ENCODE measurements at places on chromosomes 13 and 19.

- no peak for DNase-seq
These were observed 9.9 kb downstream of the POLD1 start for GRCh38 chr19:50394017-50394416.

GRCh38 chr13:106349080-106349931 is 186.2 kb downstream of the EFNB2 start:
- no peak for DNase-seq

DNA sequence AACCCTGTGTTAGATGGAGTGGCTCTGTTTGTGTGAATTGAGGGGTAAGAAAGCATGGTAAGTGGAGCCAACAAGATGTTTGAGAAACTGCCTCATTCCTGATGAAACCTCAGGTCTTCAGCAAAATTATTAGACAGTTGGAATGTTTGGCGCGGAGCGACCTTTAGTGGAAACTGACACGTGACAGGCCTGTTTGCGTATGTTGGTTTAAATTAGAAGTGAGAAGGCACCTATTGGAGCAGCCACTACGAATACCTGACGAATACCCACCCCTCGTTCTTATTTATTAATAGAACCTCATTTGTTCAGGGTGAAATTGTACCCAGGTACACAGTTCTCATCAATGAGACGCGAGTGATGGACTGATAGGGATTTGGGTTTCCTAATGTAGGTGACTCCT is 63.2 kb upstream of the MIR17HG start:
- no peak for DNase-seq

- DNase-seq, result no peak
These were observed 469.8 kb downstream of the DCT start for GRCh38 chr13:94009701-94010100.

GRCh38 chr13:104571161-104571892 is 1505.1 kb upstream of the SLC10A2 start:
- DNase-seq, result peak; percentile 85

- DNase-seq, result no peak
These were observed 907 bp downstream of the KDELR1 start for GRCh38 chr19:48390188-48391099.

DNA sequence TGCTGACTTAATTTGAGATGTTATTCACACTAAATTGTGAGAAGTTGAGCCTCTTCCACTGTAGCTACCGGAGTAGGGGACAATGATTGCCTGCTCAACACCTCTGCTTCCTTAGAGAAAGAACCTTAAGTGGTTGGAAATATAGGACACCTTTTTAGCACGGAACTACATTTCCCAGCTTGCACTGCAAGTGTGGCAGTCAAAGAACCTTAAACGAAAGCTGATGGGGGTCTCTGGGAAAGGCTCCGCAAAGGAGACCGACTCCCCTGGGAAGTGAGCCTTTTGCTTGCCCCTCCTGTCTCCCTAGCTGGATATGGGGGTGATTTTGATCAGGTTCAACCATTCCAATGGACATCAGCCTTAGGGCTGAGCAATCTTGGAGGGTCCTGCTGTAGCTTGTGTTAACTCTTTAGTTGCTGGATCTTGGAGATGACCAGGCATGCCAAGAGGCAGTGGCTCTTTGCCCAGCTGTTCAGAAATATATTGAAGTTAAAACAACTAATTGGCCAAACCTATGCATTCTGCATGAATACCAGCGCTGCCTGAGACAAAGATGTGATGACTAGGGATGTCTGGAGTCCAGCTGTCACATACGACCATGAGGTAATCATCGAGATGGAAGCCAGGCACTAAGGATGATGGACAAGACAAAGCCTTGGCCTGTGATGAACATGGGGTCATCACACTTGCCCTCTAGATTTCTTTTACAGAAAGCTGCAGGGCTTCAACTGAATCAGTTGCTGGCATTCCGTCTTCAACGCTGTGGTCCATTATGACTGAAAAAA is 286.5 kb downstream of the FOXO1 start:
- DNase-seq, result no peak

DNA sequence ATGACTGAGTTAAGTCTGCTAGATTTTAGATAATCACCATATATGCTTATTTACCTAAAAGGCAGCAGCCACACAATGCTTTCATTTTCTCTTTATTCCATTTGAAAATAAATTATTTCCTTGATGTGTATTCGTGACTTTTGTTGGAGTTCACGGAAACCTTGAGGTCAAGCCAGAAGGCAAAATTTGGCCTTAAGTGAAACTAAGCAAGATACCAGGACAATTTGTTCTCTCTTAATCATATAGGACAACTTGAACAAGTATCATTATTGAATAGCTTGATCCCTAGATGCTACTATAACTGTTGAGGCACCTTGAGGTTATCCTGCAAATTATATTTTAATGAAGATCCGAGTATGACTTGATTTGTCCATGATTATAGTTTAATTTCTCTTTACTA is 429.2 kb upstream of the DACH1 start:
- DNase-seq, result no peak

GRCh38 chr13:97296740-97297139 is 74.6 kb downstream of the MBNL2 start:
- DNase-seq, result no peak

DNA sequence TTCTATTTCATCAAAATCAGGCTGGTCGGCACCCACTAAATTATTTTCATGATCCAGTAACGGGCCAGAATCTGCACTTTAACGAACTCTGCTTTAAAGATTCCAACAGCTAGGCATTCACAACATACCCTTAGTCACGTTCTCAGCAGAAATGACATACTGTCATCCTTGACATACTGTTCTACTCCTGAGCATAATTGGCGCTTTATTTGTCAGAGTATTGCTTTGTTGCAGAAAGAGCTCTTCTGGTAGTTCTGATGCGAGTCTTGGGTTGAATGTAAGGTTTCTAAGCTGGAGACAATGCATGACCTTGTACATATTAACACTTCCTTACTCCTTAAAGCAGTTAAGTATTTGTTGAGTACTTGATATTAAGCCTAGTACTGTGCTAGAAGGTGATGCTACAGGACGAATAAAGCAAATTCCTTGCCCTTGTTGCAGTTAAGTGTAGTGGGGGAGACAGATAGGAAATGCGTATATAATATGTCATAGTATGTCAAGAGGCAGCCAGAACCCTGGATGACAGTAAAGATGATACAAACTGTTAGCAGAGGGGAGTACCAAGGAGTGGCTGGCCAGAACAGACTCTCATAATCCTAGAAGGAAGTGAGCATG is 32.2 kb downstream of the FRY start:
- DNase-seq, result no peak

GRCh38 chr13:33123066-33123859 is 107.0 kb downstream of the KL start:
- DNase-seq, result no peak

DNA sequence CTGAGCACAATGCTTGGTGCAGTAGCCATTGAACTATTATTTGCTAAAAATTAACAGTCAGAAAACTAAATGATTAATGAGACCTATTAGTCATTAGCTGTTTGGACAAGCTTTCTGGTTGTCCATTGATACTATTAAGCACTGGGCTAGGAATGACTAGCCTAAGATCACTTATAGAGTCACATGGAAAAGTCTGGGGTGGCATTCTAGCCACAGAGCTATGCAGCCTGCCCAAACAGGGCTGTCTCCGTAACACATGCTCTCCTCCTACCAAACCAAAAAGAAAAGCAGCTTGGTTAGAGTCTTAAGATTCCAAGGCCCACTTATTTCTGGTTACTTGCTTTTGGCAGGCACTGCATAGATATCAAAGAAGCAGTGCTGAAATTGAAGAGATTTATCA is 193.5 kb upstream of the NBEA start:
- DNase-seq, result no peak

GRCh38 chr19:19404879-19405860 is at the start of gene GATAD2A:
Gene GATAD2A, plus strand, starts transcription at chr19:19405675. Its CDS starts 59,671 bp downstream, at chr19:19465346.
- peak; percentile 89 for DNase-seq

GRCh38 chr19:30287259-30287658 is 84.9 kb upstream of the ZNF536 start:
- no peak for DNase-seq

- no peak for DNase-seq
These were observed 12.7 kb upstream of the DPY19L3 start for GRCh38 chr19:32392901-32393300.

DNA sequence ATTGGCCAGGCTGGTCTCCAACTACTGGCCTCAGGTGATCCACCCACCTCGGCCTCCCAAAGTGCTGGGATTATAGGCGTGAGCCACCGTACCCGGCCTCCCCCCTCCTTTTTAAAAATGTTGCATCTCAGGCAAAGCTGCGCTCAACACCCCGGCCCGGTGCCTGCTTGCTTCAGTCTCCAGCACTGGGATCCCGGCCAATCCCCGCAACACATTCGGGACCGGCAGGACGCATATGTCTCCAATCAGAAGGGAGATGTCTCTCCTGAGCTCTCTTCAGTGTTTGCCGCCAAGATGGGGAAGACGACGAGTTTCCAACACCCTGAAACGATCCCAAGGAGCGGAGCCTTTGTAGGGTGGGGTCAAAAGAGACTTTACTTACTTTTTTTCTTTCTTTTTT is 16.1 kb downstream of the GNG7 start:
- no peak for DNase-seq

DNA sequence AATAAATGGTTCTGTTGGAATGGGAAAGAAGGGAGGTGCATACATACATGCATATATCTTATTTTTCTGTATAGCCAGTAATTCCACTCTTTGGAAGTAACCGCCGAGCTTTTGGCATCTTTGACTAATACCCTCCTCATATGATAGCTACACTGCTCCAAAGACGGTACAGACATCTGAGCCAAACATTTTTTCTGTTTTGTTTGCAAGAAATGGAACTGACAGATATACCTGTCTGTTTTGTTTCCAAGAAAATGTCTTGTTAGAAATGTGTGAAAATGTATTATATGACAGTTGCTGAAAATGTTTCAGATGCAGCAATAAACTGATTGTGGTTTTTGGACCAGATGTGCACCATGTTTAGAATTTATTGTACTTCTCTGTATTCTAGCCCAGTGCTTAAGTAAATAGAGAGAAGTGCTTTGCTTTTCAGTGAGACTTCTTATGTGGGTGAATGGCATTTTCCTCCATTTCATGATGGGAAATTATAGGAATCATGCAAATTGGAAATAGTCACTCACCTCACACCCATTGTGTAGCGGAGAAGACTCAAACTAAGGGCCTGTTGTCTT is 396.9 kb downstream of the KCNRG start:
- no peak for DNase-seq

DNA sequence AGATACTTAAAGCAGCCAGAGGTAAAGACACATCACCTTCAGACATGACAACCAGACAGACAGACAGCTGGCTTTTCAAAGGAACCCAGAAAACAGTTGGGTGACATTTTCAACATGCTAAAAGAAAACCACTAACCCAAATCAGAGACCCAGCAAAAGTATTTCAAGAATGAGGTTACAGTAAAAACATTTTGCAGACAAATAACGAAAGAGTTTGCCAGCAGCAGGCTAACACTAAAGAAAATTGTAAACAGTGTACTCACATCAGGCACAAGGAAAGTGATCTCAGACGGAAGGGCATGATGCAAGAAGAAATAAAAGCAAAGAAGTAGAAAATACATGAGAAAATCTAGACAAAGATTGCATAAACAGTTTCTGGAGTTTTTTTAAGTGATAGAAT is 46.4 kb downstream of the AP1M1 start:
- DNase-seq, result no peak

GRCh38 chr13:101231751-101232428 is 184.4 kb downstream of the NALCN start:
- no peak for DNase-seq

DNA sequence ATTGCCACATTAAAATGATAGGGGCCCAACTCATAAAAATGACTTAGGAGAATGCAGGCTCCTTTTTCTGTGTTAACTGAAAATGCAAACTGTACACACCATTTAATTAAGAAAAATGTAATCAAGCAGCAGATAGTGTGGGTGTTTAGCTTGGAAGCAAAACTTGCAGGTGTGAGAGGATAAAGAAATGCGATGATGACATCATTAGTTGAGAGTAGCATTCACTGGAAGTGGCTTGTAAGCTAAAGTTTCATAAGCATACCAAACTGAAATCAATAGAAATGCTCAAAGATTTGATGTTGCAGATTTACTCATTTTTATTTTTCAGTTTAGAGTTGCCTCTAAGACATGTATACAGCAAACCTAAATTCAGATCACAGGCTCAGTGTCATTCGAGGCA is 86.6 kb downstream of the PRR20E start:
- DNase-seq, result no peak

DNA sequence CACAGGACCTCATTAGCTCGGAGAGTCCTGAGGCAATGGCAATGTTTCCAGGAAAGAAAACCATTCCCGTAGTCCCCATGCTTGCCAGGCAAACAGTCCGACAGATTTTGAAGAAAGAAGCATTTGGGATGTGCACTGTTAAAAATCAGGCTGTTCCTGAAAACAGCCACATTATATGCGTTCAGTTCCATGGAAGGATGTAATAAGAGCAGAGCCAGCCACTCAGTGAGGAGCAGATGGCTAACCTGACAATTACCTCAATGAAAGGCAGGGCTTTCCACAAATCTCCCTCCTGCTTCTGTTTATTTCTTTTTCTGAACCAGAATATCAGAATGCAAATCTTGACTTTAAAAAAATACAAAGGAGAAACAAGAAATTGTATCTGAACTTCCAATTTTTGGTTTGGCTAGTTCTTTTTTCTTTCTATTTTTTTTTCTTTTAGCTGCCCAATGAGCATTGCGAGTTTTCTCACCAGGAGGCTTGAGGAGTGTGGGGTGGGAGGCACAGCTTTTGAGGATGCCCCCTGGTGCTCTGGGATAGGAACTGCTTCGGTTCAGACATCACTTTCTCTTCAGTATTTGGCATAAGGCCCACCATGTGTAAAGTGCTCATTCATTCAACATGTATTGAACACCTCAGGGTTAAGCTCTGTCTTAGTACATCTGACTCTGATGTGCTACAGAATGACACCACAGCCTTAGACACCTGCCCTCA is 124.2 kb downstream of the TBC1D4 start:
- DNase-seq, result no peak

DNA sequence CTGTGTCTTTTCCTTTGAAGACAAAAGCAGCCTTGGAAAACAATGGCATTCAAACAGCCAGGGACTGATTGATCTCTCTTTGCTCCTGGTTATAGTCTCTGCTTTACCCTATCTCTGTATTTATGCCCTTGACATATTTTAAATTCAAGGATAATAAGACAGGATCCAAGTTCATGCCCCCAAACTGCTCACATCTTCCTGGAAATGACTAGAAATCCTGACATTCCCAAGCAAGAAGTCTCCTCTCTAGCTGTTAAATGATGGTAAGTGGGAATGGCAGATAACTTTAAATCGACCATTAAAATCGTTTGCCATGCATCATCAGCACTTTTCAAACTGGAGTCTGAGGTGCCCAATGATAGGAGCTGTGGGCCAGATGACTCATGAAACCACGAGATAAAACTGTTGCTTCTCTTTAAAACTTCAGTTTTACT is 435.6 kb downstream of the FOXO1 start:
- no peak for DNase-seq

- no peak for DNase-seq
These were observed 393.8 kb downstream of the SLITRK6 start for GRCh38 chr13:85405316-85405897.

All from left kidney (tissue), 8 donors.